ENCODE measurements at places on chromosomes 6 and 20.

GRCh38 chr6:74969591-74970267 is 236.1 kb downstream of the COL12A1 start:
- no peak for DNase-seq

- DNase-seq, result no peak
Measured at GRCh38 chr6:147651249-147652063, 143.0 kb downstream of the SAMD5 start.

DNA sequence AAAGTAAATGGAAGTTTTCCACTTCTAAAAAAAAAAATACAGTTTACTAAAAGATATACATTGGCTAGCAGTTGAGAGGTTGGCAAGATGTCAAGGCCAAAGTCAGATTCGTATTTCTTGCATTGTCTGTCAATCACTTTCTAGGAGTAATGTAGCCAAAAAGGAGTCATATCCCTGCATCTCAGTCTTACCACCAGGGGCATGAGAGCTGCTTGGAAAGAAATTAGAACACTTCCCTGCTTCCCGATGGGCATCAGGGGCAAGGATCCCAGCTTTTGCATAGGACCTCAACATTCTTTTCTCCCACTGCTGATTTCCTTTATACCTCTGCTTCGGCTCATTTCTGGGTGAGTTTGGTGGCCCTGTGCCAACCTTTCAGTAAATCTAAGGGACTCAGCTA is 581.0 kb upstream of the MAP3K7 start:
- DNase-seq, result no peak

DNA sequence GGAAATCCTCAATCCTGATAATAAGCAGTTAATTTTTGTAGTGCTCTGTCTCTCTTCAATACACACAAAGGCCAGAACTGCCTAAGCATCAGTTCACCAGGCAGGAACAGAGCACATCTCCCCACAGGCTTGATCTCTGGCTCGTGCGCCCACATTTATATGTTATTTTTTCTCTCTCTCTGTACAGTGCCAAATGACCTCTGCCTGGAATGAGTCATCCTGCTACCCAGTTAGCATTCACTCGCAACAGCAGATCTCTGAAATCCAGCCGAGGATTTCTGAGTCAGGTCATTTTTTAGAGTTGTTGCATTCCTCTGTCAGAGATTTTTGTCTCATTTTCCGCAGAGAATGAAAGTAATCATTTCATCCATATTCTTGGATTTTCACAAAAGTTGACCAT is 107.1 kb downstream of the COL12A1 start:
- DNase-seq, result no peak

- DNase-seq, result no peak
Measured at GRCh38 chr6:138117376-138117914, 10.2 kb upstream of the PERP start.

- DNase-seq, result no peak
Measured at GRCh38 chr20:37531856-37532255, 4.2 kb upstream of the BLCAP start.

DNA sequence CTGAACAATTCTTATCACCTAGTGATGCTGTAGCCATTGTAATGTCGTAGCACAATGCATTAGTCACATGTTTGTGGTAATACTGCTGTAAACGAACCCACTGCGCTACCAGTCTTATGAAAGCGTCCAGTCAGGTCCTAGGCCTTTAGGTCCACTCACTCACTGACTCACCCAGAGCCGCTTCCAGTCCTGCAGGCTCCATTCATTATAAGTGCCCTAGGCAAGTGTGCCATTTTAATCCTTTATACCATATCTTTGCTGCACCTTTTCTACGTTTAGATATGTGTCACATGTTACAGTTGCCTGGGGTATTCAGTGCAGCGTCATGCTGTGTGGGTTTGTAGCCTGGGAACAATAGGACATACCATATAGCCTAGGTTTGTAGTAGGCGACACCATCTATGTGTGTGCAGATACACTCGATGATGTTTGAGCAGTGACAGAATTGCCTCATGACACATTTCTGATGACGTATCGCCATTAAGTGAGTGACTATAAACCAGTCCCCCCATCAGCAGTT is 15.4 kb downstream of the IGF2R start:
- DNase-seq, result no peak

- no peak for DNase-seq
Measured at GRCh38 chr20:45432294-45432693, 16.4 kb downstream of the PIGT start.

- DNase-seq, result no peak
Measured at GRCh38 chr6:134480593-134480992, 162.7 kb upstream of the SGK1 start.

DNA sequence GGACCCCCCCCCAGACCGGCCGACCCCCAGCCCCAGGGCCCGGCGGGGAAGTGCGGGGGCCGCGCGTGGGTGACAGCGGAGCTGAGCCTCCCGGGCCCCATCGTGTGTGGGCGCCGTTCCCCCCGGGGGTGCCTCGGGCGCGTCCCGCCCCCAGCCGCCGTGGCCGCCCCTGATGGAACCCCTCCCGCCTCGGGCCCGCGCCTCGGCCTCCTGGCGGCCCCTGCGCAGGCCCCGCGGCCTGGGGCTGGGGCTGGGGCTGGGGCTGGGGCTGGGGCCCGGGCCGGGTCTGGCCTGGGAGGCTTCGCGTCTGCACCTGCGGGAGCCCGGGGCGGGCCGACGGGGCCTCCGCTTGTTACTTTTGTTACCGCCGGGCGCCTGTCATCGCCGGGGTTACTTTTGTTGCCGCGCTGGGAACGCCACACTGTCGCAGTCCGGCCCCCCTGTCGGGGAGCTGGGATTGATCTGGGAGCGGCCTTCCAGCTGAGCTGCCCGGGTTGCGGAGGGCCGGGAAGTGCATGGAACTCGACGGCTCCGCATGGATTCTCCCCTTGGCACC is 598 bp downstream of the OGFR start:
- no peak for DNase-seq

DNA sequence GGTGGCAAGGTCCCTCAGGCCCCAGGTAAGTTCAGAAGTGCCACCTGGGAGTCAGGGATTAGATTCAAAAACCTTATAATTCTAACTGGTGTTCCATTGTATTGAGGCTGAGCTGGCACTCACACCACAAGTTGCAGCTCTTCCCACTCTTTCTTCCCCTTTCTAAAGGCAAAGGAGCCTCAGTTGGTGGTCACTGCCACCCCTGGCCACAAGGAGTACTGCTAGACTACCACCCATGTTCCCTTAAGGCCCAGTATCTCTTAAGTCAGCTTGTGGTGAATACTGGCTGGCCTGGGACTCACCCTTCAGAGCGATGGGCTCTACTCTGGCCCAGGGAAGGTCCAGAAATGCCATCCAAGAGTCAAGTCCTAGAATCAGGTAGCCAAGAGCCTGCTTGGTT is 421.1 kb upstream of the KHDRBS2 start:
- DNase-seq, result no peak

DNA sequence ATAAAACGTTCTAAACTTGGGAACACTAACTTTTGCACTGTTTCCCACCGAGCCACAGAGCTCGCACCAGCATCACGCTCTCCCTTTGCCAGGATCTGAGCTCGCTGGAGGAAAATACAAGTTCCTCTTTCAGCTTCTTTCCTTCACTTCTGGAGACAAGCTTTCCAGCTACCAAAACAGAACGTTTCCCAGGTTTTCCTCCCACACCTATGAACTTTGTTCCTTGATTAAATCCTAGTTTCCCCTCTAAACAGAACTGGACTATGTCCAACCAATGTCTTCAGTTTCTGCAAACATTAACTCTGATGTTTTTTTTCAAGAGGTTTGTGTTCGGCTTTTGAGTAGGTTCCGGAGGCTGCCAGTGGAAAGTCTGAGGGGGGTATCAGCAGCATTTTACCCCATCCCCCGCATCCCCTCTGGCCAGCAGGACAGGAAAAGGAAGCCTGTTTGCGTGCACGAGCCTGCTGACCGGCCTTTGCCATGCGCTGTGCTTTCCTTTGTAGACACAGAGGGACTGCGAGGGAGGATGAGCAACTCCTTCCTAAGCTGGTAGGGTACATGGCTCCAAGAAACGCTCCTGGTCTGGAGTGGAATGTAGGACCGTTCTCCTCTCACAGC is 135.5 kb downstream of the LY86 start:
- peak; percentile 59 for DNase-seq

DNA sequence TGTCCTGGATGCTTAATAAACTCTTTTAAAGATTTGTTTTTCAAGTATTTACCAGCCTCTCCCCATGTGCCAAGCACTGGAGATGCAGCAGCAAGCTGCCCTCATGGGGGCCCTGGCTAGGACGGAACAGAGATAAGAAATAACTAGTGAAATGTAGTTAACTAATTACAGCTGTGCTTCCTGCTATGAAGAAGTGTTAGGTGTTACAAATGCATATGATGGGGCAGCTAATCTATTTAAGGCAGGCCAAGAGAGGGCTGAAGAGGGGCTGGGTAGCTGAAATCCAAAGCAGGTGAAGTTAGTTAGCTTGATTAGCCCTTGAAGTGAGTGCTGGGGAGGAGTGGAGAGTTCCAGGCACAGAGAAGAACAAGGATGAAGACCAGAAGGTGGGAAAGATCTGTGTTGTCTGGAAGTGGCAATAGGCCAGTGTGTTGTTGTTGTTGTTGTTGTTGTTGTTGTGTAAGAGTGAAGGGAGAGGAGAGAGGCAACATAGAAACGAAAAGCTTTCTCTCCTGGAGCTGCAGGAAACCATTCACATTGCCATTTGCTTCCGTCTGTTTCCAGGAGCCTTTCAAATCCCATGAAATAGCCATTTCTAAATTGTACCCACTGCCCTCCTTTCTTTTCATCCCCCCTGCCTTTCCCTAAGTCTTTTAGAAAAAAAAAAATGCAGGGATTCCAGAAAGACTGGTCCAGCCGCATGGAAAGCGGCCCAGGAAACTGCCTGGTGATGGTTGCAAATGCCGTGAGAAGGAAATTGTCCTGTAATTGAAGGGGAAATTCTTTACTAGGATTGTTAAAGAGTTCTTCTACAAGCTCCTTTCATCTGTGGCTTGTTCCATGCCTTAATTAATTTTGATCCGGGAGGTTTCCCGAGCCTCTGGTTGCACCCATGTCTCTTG is 119.6 kb downstream of the TFAP2C start:
- DNase-seq, result no peak

GRCh38 chr6:16741112-16742016 is 19.9 kb downstream of the ATXN1 start:
- no peak for DNase-seq

GRCh38 chr6:169831450-169832246 is 80.2 kb downstream of the ERMARD start:
- DNase-seq, result peak; percentile 32

- DNase-seq, result no peak
Measured at GRCh38 chr6:6746970-6747338, 158.4 kb downstream of the LY86 start.

GRCh38 chr6:81950877-81951276 is 198.4 kb upstream of the TENT5A start:
- no peak for DNase-seq

- DNase-seq, result no peak
Measured at GRCh38 chr20:35641743-35642142, 23.0 kb downstream of the CPNE1 start.

- no peak for DNase-seq
Measured at GRCh38 chr6:14276667-14277404, 159.3 kb downstream of the CD83 start.

DNA sequence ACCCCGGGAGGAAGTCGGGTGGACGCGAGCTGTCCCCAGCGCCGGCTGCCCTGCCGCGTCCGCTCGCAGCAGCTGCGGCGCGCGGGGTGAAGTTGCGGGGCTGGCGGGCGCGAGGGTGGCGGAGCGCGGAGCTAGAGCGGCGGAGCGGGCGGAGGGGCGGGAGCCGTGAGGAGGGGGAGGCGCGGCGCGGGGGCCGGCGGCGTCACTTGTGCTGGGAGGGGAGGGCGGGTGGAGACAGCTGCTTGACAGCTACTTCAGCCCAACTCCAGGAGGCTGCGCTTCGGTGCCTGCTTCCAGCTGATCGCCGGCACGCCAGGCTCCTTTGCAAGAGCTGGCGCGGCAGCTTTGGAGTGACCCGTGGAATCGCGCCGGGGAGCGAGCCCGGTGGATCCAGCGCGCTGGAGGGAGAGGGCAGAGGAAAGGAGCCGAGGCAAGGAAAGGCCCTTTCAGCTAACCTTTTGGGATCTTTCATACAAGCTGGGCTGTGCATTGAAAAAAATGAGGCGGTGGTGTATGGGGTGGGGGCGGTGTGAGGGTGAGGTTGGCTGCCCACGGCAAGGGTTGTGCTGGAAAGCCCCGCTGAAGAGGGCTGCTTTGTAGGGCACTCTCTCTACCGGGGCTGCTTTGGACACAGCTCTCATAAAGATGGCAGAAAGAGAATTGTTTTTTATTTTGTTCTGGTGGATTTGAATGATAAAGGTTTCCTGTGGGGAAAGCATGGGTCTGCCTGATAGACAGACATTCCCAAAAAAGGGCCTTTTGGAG is 24.6 kb downstream of the RIPOR2 start:
- DNase-seq, result peak; percentile 27

DNA sequence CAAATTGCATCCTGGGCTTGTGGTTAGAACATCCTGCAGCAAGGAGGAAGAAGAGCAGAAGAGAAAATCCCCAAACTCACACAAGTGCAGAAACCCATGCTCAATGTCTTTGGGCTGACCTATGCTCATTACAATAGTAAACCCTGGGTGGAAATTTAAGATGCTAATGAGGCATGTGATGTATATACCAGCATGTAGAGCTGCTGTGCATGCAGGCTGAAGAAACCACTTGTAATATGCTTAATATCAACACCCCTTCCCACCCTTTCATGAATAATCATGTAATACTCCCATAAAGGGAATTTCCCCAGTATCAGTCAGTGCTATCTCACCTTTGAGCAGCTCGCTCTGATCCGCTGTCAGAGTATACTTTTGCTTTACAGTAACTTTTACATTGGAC is 90.0 kb upstream of the GRIK2 start:
- no peak for DNase-seq

DNA sequence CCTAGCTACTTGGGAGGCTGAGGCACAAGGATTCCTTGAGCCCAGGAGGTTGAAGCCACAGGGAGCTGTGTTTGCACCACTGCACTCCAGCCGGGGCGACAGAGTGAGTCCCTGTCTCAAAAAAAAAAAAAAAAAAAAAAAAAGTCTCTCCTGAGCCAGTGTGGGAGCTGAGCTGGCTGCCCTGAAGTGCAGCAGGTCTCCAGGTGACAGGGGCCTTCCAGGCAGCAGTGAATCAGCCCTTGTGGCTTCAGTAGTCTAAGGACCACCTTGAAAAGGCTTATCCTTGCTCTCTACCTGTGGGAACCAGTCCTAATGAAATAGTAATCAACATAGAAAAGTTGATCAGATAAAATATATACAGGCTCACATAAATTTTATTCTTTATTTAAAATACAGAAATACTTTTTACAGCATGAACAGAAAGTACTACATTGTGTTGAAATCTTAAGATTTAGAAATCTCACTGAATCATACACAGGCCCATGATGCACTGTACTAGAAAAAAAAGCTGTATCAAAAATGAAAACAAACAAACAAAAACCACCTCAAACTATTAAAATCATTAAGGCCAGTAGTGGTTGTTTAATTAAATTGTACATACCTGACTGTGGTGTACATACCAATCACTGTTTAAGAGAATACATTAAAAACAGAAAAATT is 128.9 kb downstream of the SCML4 start:
- DNase-seq, result no peak
